ENCODE measurements at places on chromosomes 11 and 22. TPM values are rescaled to one million over a fixed set of nuclear protein-coding genes. Genes with fewer than 3 reads are reported as not detected.

Gene MPZL3
- total RNA-seq = 0.45 TPM

Gene SLC6A5
- total RNA-seq = not detected

Gene SLC5A12
- not detected for total RNA-seq

Gene MOGAT2
- total RNA-seq = not detected

Gene EIF4G2
- 660 TPM for total RNA-seq

Gene NPAS4
- not detected for total RNA-seq

Gene CARNS1
- 0.16 TPM for total RNA-seq

Gene TRIM49
- 0.05 TPM for total RNA-seq

Gene NOL12
- 23.8 TPM for total RNA-seq

Gene SERPING1
- total RNA-seq = 0.95 TPM

Gene POU2AF1
- total RNA-seq = 0.31 TPM

Gene MS4A14
- total RNA-seq = not detected

Gene MYO7A
- total RNA-seq = 1.4 TPM

Gene OR51F2
- not detected for total RNA-seq

Gene RFPL2
- 0.11 TPM for total RNA-seq

Gene APOBEC3H
- total RNA-seq = 0.30 TPM

Gene MS4A13
- not detected for total RNA-seq

Gene ART1
- total RNA-seq = not detected

Gene LGALS12
- total RNA-seq = not detected

Gene PHETA2
- not detected for total RNA-seq

Gene OR51B5
- not detected for total RNA-seq

Gene BARX2
- not detected for total RNA-seq

Gene SF3B2
- total RNA-seq = 175 TPM

Gene TMEM25
- total RNA-seq = 0.36 TPM

Gene SCARF2
- 0.73 TPM for total RNA-seq

Gene SNX32
- total RNA-seq = 0.04 TPM

Gene OR6T1
- total RNA-seq = not detected

Gene TSGA10IP
- total RNA-seq = not detected

Gene MRPL17
- 79.3 TPM for total RNA-seq

Gene SHISA8
- total RNA-seq = 0.07 TPM

Gene RASGRP2
- total RNA-seq = 1.8 TPM

Gene RNF121
- total RNA-seq = 43.2 TPM

Gene TUBA8
- 0.63 TPM for total RNA-seq

Gene GDPD5
- 7.0 TPM for total RNA-seq

Gene UBQLN3
- not detected for total RNA-seq

Gene LMO2
- total RNA-seq = 0.68 TPM

Gene SLC22A6
- not detected for total RNA-seq

Gene PNPLA3
- 0.81 TPM for total RNA-seq

Gene SEC14L2
- total RNA-seq = 96.7 TPM

Gene TKFC
- total RNA-seq = 67.2 TPM

Gene OR6A2
- total RNA-seq = not detected

Gene MS4A2
- total RNA-seq = not detected

Data from A549 treated with dexamethasone at 1 μM for 4 hours (cell line).